ENCODE measurements at places on chromosomes 6 and 20. TPM values are rescaled to one million over a fixed set of nuclear protein-coding genes. Genes with fewer than 3 reads are reported as not detected.
A peak's percentile ranks its signal among the peaks of the same experiment; 100 is the strongest.

RIPOR3 gene
- total RNA-seq = 0.13 TPM

SFTA2 gene
- total RNA-seq = not detected

DNA sequence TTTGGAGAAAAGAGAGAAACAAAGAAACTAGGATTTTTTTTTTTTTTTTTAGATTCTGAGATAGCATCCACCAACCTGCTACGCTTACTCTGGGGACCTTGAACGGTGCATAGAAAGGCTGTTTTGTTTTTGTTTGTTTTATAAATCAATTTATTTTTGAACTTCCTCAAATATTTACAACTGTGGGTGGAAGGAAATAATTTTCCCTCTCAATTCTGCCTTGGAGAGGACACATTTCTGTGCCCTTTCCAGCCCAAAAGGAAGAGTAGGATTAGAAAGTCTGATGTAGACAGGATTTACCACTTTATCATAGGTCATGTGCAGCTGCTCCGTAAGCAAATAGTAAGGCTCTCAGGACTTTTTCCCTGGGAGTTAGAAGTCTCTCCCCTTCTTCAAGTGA is 190.5 kb downstream of the NKAIN2 start:
- peaks cover 3% of the 10 kb centered on the region for H3K36me3 ChIP-seq
- no peak overlapping the region for H3K4me3 ChIP-seq
- H3K27me3 ChIP-seq = no peaks in the 10 kb centered on the region
- no peaks in the 10 kb centered on the region for H3K4me1 ChIP-seq
- H3K27ac ChIP-seq = no peak overlapping the region
- DNase-seq = no peak

DNA sequence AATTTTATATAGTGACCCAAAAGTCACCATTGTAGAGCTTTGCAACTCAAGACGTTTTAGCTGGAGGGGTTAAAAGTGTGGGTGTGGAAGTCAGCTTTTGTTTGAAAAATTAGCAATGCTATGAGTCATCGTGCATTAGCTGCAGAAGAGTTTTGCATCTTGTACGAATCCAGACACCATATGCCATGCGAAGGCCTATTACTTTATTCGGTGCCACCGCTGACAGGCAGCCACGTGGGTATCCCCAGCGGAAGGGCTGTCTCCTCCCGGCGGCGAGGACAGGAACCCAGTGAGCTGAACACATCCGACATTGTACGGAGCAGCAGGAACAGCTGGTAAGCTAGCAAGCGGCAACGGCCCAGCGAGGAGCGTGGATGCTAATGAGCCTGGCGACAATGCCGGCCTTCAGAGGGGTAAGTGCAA is 84.4 kb downstream of the INSM1 start:
- peak overlapping the region; percentile 56 for H3K27ac ChIP-seq
- H3K4me1 ChIP-seq = peaks cover 27% of the 10 kb centered on the region
- no peaks in the 10 kb centered on the region for H3K36me3 ChIP-seq
- peaks cover 7% of the 10 kb centered on the region for H3K27me3 ChIP-seq
- peak; percentile 27 for DNase-seq

GRCh38 chr20:61964675-61965605 is 100.7 kb downstream of the TAF4 start:
- DNase-seq = no peak
- H3K27ac ChIP-seq = no peak overlapping the region
- no peaks in the 10 kb centered on the region for H3K4me1 ChIP-seq

- DNase-seq = no peak
- peaks cover 4% of the 10 kb centered on the region for H3K27me3 ChIP-seq
- H3K4me3 ChIP-seq = no peak overlapping the region
- H3K27ac ChIP-seq = no peak overlapping the region
Measured at GRCh38 chr20:10110151-10110550, 75.4 kb downstream of the ANKEF1 start.

DNA sequence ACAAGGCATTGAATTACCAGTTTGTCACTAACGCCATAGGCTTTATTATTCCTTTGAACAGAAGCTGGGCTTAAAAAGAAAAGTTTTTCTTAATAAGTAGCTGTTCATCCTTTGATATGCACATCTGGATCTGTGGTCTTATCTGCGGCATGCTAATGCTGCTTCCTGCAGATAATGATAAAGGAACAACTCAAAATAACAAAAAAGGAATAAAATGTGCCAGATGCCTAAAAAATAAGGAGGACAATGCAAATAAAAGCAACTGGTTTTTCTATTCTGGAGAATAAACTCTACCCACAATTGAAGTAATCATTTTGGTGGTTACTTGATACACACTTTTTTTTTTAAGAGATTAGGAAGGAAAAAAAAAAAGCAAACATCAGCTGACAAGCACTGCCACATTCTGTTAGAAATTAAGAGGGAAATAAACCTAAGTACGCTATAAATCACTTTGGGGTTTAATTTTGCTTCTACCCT is 156.8 kb upstream of the SALL4 start:
- H3K27ac ChIP-seq = no peak overlapping the region
- peaks cover 2% of the 10 kb centered on the region for H3K27me3 ChIP-seq
- H3K36me3 ChIP-seq = no peaks in the 10 kb centered on the region
- DNase-seq = no peak
- H3K4me3 ChIP-seq = peak overlapping the region; percentile 65
- H3K4me1 ChIP-seq = peaks cover 39% of the 10 kb centered on the region

DNA sequence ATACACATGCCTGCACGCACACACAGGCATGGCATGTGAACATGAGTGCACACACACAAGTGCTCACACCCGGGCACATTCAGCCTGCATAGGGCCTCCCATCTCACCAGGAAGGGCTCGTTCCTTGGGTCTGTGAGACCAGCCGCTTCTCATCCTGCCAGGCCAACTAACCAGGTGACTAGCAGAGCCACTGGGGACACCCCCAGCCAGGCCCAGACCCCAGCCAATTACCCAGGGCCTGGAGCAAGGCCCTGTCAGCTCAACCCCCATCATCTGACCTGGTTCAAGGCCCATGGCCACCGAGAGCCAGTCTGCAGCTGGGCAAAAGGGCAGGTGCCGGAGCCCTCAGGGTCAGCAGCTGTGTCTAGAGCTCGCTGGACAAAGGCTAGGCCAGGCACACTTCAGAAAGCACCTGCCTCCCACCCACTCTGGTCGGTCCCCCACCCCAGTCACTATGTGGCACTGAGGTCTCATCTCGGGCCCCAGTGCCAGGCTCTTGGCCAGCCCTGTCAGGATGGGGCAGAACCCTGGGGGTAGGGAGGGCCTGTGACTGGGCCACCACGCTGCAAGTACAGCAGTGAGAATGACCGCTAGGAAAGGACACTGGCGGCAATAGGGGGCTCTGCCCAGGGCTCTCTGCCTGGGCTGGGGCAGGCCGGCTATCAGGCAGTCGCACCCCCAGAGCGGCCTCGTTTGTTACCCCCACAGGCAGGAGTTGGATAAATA is 26.8 kb upstream of the MRGBP start:
- no peak overlapping the region for H3K27ac ChIP-seq
- no peak for DNase-seq
- H3K4me3 ChIP-seq = no peak overlapping the region
- H3K36me3 ChIP-seq = no peaks in the 10 kb centered on the region

DNA sequence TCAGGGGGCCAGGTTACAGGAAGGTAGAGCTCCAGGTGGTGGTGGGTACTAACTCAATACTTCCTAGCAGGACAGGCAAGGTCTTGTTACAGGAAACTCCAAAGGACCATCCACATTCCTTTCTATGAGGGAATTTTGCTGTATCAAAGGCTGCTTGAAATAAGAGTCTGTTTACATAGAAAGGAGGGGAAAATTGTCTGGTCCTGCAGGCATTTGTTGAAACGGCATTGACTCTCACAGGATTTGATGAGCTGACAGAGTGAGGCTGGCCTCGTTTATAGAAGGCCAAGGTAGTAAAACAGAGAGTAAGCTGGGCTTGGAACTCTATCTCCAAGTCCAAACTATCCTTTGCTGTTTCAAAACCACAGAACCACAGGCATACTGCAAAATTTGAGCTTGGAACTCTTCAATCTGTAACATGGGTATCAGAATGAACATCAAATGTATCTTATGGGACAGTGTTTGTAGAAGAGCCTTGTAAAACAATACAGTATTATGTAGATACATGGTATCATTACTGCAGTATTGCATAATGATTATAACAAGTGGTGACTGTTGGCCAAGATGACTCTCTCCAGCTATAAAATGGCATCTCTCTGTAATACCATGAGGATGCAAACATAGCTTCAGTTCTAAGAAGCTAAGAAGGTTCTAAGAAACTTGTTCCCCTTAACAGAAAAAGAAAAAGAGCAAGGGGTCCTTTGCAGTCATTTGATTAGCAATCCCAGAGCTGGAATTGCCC is 61.5 kb downstream of the TRAM2 start:
- peak overlapping the region; percentile 17 for H3K4me3 ChIP-seq
- H3K36me3 ChIP-seq = peaks cover 93% of the 10 kb centered on the region
- peak overlapping the region; percentile 98 for H3K27ac ChIP-seq
- peaks cover 100% of the 10 kb centered on the region for H3K4me1 ChIP-seq

DNA sequence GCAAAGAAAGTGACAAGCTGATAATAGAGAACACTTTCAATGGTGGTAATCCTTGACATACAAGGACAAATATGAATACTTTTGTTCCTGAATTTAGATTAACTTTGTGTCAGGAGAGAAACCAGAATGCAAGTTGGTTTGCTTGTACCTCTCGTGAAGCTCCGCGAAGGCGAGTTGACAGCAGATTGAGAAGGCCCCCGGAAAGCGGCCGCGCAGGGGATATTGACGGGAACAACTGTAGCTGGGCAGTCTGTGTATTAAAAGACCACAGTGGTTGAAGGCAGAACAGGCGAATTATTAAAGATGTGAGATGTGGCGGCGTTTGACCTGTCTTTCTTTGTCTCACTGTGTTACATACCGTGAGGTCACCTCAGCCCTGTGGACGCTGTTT is 175.8 kb upstream of the RALGAPA2 start:
- no peak overlapping the region for H3K4me3 ChIP-seq
- H3K36me3 ChIP-seq = no peaks in the 10 kb centered on the region
- peaks cover 8% of the 10 kb centered on the region for H3K27me3 ChIP-seq
- H3K4me1 ChIP-seq = no peaks in the 10 kb centered on the region
- H3K27ac ChIP-seq = no peak overlapping the region
- DNase-seq = no peak

DNA sequence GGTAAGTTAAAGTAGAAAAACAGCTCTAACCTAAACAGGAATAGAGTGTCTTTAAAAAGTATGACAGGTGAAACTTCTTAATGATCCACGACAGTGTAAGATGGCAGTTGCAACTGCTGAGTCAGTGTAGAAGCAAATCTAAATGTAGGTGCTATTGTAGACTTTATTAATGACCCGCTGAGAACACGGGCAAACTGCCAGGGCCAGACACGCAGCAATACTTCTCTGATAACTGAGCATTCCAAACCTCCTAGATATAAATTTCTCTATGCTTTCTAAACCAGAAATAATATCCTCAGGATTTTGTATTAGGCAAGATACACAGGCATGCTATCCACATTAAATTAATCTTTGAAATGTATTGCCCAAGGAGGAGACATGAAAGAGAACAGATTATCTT is 1076.4 kb downstream of the HACE1 start:
- no peak overlapping the region for H3K27ac ChIP-seq
- H3K36me3 ChIP-seq = no peaks in the 10 kb centered on the region
- no peak overlapping the region for H3K4me3 ChIP-seq
- DNase-seq = no peak

DNA sequence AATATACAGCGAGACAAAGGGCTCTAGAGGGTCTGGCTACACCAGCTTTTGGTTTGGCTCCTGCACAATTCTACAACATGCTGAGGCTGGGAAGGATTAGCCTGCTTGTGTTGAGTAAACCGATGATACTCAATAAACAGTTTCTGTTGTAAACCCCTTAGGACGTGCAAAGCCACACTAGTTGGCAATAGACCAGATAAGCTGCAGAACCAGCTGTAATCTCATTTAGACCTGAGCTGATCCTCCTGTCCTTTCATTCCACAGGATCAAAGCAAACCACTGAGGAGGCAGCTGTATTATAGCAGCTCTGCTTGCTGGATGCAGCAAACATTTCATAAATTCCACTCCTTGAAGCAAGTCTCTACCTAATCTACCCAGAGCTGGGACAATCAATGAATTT is 79.7 kb downstream of the MMS22L start:
- H3K27me3 ChIP-seq = no peaks in the 10 kb centered on the region
- H3K36me3 ChIP-seq = no peaks in the 10 kb centered on the region
- no peak overlapping the region for H3K27ac ChIP-seq

Data from HFFc6 (cell line).